ENCODE measurements at places on chromosomes 4 and X. TPM values are rescaled to one million over a fixed set of nuclear protein-coding genes. Genes with fewer than 3 reads are reported as not detected.

DNA sequence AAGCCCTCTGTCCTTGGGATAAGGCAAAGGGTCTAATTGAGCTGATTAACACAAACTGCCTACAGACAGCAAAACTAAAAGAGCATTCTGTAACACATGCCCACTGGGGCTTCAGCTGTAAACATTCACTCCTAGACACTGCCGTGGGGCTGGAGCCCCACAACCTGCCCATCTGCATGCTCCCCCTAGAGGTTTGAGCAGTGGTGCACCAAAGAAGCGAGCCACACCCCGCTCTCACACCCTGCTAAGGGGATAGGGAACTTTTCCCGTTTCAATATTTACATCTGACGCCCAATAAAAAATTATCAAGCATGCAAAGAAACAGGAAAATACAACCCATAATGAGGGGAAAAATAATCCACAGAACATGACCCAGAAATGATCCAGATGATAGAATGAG is 46.9 kb upstream of the HSD17B10 start:
- DNase-seq, result peak; percentile 15

DNA sequence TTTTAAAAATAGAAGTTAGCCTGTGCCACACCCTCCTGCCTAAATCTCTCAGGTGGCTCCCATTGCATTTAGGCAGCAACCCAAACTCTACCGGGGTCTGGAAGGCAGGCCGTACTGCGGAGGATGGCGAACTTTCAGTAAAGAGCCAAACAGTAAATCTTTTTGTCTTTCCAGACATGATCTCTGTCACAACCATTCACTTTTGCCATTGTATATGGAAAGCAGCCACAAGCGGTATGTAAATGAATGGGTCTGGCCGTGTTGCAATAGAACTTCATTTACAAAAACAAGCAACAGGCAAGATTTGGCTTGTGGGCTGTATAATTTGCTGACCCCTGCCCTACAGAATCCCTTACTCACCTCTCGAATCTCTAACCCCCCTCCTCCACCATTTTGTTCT is 3.3 kb downstream of the RADX start:
- no peak for DNase-seq

GRCh38 chr4:85423431-85423830 is 51.5 kb upstream of the ARHGAP24 start:
- no peak for DNase-seq

- DNase-seq, result no peak
These were observed 193.0 kb upstream of the LCORL start for GRCh38 chr4:18214411-18215055.

- no peak for DNase-seq
These were observed 207.3 kb upstream of the CXorf51B start for GRCh38 chrX:146602246-146602645.

- DNase-seq, result no peak
These were observed 8.9 kb downstream of the PSAPL1 start for GRCh38 chr4:7425591-7426468.

- DNase-seq, result peak; percentile 56
These were observed 40.5 kb upstream of the OGT start for GRCh38 chrX:71492231-71493065.

DNA sequence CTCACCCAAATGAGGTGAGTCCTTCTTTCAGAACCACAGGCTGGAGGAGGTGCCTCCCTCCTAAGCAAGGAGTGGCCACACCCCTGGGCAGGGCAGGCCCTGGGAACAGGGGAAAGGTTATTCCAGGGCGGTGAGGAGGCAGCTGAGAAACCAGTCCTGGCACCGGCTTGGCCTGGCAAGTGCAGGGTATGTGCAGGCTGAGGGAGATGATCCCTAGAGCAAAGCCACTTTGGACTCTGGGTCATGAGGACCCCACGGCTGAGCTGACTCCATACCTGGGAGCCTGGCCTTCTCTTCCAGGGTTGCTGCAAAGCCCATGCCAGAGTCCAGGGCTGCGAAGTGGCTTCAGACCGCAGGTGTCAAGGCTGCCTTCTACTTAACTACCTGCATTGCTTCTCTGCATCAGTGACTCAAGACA is 49.5 kb upstream of the HELT start:
- no peak for DNase-seq

DNA sequence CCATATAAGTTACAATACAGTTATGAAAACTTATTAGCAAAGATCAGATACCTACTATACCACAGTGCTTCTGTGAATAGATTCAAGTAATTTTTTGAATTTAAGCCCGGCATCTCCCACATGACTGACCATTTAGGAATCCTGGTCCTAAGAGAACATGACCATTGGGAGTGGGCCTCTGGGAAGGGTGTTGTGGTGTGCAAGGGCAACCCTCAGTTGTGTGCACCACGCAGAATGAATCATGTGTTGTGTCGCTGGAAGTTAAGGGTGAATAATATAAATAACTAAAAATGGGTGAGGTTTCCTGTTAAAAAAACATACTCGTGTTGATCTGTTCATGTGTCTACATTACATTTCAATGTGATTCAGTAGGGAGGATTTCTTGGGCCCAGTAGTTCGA is 15.5 kb downstream of the CPE start:
- no peak for DNase-seq

DNA sequence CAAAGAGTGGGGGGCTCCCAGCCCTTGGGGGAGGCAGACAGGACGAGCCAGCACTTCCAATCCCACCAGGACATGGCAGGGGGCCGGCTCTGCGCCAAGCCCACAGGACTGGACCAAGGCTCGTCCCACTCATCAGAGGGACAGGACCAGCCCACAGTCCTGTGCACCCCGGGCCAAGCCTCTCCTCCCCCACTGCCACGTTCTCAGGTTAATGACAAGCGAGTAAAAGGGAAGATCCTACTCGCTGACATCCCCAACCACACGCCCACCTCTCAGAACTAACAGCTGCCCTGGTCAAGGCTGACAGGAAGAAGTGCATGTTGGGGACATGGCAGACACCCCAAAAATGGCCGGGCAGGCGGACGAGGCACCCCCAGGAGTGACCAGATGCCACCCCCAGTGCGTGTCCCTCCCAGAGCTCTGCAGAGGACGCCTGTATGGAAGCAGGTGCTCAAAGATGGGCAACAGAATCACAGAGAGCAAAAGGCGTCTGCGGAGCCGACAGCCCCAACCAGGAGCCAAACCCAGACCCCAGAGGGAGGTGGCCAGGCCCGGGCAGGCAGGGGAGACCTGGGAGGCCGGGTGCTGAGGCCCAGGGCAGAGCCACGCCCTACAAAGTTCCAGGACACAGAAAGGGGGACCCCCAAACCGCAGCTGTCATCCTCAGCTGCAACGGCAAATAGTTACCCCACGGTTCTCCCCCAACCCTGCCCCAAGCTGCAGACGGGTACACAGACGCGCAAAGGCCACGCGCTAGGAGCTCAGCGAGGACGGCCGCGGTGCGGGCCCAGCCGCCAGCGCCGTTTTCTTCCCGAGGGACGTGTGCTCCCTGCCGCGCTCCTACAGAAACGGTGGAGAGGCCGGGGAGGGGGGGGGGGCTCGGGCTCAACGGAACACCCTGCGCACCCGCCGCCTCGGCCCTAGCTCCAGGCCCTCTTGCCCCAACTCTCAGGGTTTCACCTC is 1.7 kb downstream of the CTBP1 start:
- DNase-seq, result peak; percentile 48

- DNase-seq, result no peak
These were observed 119.0 kb upstream of the UGT8 start for GRCh38 chr4:114479595-114479994.

- no peak for DNase-seq
These were observed 99.5 kb upstream of the KLHL13 start for GRCh38 chrX:118216087-118216486.

DNA sequence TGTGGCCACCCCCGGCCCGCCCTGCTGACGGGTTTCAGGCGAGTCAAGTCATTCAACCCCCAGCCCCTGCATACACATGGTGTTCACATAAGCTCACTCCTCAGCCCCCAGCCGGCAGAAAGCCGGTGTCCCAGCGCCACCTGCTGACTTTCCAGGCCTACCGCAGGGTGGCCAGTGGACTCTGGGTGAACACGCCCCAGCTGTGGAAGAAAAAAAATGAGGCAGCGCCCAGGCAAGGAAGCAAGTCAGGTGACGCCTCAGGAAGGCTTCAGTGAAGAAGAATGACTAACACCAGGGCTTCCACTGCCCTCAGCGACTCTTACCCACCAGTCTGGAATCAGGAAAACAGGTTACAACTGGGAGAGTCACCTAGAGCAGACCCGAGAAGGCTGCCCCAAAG is 15.8 kb downstream of the BCAP31 start:
- peak; percentile 65 for DNase-seq

DNA sequence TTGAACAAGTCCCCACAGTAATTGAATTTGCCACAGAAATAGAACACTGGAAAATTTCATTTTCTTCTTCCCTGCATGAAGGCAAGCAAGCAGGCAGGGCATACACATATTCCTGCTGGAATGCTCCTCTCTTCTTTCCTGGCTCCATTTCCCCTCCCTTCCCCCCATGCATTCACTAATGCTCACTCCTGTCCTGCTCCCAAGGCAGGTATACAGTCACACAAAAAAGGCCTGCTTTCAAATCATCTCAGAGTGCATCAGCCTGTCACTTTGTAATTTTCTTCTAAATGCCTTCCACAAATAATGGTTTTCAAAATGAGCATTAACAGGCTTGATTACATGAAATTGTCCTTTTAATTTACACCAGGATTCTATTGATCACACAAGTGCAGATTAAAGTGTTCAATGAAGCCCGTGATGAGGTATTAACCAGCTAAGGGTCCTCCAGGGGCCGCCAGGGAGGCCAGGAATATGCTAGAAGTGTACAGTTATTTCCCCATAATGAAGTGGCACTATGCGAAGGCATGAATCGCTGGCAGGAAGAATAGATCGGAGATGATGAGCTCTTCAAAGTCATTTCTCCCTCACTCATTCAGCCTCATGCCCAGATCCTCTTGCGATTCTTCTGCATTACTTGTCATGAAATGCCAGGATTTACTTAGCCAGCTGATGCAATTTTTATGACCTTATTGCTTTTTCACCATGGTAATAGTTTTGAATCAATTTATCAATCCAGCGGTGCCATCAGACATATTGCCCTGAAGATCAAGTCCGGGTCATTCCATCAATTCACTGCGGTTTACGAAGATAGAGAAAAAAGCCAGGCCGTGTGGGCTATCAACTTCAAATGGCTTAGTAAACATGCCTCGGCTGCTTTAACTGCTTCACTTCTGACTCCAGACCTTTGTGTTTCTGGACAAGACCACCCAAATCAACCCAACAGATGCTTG is 243.5 kb downstream of the GPAT3 start:
- DNase-seq, result no peak

GRCh38 chr4:15898902-15899301 is 39.6 kb downstream of the FGFBP1 start:
- no peak for DNase-seq

GRCh38 chr4:10746371-10747171 is 62.0 kb upstream of the CLNK start:
- no peak for DNase-seq

- no peak for DNase-seq
These were observed 9.3 kb upstream of the RFC1 start for GRCh38 chr4:39375478-39375877.

DNA sequence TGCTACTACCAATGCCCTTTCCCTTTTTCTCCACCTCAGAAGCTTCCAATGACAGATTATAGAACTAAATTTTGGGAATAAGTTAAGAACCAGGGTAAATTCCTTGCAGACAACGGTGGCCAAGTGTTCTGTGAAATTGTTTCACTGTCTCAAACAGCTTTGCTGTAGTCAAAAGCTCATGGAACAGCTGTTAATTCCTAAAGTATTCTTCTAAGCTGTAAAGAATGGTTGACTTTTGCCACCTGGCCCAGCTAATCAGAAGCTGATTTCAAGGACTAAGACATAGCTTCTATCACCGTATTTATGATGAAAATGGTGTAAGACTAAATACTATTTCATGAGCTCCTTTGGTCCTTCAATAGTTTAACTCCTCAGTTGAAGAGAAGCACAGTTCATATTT is 297.5 kb downstream of the IL1RAPL2 start:
- no peak for DNase-seq

DNA sequence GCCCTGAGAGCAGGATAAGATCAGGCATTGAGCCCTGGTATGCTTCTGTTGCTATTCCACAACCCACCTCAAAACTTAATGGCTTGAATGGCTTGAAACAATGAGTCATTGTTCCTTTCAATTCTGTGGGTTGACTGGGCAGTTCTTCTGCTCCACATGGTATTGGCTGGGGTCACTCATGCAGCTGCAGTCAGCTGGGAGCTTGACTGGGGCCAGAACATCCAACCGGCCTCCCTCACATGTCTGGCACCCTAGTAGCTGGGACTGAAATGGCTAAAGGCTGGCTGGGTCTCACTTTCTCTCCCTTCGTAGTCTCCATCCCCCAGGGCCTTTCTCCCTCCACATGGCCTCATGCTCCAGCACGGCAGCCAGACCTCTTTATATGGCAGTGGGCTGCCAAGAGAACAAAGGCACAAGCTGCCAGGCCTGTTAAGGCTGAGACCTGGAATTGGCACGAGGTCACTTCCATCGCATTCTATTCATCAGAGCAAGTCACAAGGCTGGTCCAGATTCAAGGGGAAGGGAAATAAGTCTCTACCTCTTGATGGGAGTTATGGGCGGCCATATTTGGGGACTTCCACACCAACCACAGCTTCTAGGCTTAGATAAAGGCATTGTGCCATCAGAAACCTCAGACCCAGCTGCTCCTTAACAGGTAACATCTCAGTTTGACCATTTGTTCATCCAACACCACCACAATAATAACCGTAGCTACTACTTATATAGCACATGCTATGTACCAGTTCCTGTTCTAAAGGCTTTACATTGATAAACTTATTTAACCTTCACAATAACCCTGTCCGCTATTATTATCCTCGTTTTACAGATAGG is 159.7 kb upstream of the ATP6AP2 start:
- DNase-seq, result no peak

DNA sequence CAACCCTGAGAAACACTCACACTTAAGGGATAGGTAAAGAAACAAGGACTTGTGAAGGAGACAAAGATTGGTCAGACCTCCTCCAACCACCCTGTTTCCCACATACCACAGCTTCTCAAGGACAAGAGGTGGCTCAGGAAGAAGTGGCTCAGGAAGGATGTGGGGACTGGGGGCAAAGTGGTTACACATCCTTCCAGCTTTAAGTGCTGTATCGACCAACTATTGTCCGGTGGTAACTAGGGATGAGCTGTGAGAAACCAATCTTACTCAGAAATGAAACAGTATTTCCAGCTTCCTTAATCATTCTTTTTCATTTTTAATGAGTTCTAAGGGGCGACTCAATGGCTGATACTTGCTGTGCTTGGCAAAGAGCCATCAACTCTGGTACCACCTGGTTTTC is 8.5 kb upstream of the LHFPL1 start:
- peak; percentile 9 for DNase-seq

GRCh38 chrX:129686422-129686948 is 31.7 kb upstream of the APLN start:
- DNase-seq, result no peak

GRCh38 chrX:72666451-72666850 is 47.7 kb downstream of the PHKA1 start:
- DNase-seq, result no peak

GRCh38 chrX:2732076-2732475 is 19.8 kb upstream of the XG start:
- no peak for DNase-seq

- no peak for DNase-seq
These were observed 119.5 kb upstream of the SCML1 start for GRCh38 chrX:17617806-17618205.

KCNIP4 gene
- not detected for total RNA-seq

VCX2 gene
- total RNA-seq, result not detected

AWAT2 gene
- not detected for total RNA-seq

RFC1 gene
- 89.4 TPM for total RNA-seq

ASMT gene
- total RNA-seq, result 0.52 TPM

CACNA1F gene
- total RNA-seq, result 0.51 TPM

ADH1A gene
- not detected for total RNA-seq

TBC1D9 gene
- total RNA-seq, result 0.05 TPM

NXF3 gene
- not detected for total RNA-seq

GPR143 gene
- not detected for total RNA-seq

PCDH19 gene
- not detected for total RNA-seq

TMSB15C gene
- 2.7 TPM for total RNA-seq

SLC16A2 gene
- 1.2 TPM for total RNA-seq
